ENCODE measurements at places on chromosomes 5 and 9.

GRCh38 chr9:89448381-89448780, 49.5 kb downstream of the SEMA4D start:
- no peak for DNase-seq

DNA sequence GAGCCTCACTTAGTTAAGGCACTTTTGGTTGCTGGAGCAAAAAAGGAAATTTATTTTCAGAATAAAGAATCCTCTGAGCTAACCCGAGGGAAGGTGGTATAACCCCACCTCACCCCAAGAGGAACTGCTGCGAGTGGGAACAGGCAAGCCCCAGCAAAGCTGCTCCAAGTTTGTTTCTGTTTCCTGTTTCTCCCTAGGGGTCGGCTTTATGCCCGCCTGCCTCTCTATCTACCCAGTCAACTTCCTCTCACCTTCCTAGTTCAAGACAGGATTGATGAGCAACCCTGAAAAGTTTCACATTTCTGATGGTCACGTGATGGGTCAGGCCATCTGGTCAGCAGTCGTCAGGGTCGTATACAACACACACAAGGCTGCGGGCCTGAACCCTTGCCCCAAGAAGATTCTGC, 31.1 kb downstream of the TRIO start:
- no peak for DNase-seq

GRCh38 chr5:94395468-94395867, 222.9 kb downstream of the KIAA0825 start:
- no peak for DNase-seq

GRCh38 chr9:133728856-133729616, 9.1 kb downstream of the SARDH start:
- DNase-seq, result no peak

GRCh38 chr9:134135343-134136117, at the start of gene WDR5:
TSS of gene WDR5 (plus strand) at chr9:134136082. CDS start at chr9:134139878, 3,796 bp downstream.
- peak; percentile 83 for DNase-seq

GRCh38 chr9:133112663-133113026, 8.4 kb downstream of the RALGDS start:
- no peak for DNase-seq

DNA sequence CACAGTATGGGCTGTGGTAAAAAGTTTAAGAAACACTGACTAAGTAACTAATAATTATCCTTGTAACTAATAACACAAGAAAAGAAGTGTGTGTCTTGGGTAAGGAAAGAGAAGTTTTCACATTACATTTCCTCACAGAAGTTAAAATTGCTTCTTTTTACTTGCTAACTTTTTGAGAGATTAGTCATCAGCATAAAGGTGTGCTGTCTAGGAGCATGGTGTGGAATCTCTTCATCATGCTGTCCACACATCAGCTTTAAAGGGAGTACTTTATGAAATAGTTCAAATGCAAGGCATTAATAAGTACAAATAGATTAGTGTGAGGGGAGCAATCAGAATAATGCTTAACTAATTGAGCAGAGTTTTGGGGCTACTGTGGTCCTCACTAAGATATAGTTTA, 29.8 kb downstream of the WDR36 start:
- no peak for DNase-seq

- no peak for DNase-seq
Observed at GRCh38 chr9:106956971-106957370, 94.0 kb downstream of the ZNF462 start.

- no peak for DNase-seq
Observed at GRCh38 chr9:23672151-23672550, 153.9 kb downstream of the ELAVL2 start.

DNA sequence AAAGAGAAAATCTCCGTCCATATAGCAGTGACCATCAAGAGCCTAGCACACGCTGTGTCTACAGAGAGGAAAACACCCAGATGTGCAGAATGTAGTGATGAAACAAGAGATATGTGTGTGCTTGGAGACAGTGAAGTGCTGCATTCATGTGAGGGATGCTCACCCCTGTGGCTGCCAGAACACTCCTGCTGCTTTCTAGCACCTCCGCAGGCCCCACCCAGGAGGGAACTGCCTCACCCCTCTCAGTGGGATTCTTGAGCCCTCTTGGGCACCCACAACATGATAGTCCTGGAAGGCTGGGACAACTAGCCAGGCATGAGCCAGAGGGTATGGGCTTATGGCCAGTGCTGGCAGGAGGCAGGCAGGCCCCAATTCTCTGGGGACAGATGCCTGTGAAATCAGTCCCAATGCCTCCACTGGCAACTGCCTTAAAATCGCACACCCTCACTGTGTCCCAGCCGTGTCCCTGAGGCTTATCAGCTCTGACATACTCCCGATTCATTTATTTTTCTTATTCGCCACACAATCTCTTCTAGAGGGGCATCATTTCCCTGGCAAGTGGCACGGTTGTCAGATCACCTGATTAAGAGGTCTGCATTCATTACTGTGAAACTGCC, 73.2 kb upstream of the FSTL4 start:
- no peak for DNase-seq

DNA sequence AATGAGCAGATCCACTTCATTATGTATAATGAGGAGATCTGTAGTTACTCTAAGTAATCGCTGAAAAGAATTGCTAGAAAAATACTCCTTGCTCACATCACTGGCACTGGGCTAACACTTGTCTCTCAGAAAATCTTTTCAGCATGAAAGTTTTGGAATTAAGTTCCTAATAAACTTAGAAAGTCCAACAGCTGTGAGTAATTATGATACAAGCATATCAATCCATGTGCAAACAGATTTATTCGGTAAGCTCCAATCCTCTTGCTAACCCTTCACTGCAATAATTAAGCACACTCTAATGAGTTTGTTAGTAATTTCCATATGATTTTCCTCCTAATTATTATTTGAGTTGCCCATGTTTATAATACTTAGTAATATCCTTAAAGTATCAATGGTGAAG, 652.6 kb upstream of the WWC1 start:
- no peak for DNase-seq

DNA sequence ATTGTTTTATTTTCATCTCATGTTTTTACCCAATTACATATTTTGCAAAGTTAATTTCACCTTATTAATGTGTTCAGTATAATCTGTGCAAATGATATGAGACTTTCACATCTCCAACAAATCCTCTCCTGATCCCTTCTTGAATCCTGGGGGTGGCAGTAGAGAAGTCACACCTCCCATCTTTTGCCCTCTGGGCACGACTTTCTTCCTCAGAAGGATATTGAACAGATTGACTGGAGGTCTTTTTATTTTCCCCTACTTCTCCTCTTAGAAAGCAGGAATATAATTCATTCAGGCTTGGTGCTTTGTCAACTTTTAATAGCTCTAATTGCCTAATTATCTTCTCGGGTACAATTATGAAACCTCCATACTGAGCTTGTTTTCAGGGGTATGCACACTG, 1037.1 kb upstream of the NUDT12 start:
- DNase-seq, result no peak

- no peak for DNase-seq
Observed at GRCh38 chr5:143533475-143533874, 130.0 kb upstream of the NR3C1 start.

DNA sequence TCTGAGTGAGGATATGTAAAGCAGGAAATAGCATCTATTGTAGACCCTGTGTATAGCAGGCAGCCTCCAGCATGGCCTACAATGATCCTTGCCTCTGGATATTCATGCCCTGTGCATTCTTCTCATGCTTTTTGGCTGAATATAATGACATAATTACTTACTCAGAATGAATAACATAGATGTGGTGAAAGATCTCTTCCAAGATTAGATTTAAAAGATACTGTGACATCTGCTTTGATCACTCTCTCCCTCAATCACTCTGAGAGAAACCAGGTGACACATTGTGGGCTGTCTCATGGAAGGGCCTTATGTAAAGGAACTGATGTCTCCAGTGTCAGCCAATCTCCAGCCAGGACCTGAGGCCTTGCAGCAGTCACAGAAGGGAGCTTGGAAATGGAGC, 376.7 kb downstream of the DNAH5 start:
- DNase-seq, result no peak

DNA sequence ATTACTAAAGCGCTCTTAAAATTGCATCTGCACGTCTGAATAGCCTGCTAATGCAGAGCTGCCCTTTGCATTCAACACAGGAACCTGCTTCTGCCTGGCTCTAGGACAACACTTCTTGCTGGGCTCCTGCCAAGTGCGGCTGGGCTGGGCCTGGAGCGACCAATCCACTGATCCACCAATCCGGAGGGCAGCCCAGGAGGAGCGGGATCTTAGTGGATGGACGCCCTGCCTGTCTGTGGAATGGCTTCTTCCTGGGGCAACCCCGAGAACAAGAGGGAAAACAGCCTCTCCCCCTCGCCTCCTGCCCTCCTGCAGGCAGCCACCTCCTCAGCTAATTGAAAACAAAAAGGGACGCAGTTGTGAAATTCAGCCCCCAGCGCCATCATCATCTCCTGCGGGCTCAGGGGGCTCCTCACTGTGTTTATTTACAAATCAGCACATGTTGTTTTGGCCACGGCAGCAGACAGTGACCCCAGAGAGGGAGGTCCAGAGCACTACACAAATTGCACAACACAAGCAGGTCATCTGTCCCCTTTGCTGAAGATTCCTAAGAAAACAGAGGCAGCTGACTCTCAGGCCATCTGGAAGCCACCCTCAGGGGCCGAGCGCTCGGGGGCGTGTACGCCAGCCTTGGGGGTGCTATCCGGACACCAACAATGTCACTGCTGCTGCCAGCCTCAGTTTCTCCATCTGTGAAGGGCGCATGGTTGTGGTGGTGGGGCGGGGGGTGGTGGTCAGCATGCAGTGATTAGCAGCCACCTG, 57.3 kb downstream of the GADD45G start:
- no peak for DNase-seq

DNA sequence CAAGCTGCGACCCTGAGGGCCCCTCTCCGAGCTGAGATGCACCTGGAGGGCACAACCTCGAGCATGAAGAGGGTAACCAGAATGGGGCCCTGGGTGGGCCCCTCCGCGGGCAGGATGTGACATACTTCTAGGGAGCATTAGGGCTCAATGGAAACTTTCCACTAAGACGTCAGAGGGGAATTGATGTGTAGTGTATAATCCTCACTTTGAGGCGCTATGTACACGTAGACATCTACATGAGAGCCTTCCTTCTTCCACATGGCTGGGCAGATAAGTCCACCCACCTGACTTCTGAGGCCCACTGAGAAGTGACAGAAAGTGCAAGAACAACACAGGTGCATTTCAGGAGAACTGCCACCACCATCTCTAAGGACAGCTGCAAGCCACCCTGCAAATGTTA, 61.0 kb downstream of the DAP start:
- no peak for DNase-seq

- no peak for DNase-seq
Observed at GRCh38 chr5:115532517-115532916, 12.1 kb downstream of the FEM1C start.

- DNase-seq, result no peak
Observed at GRCh38 chr9:121926351-121926801, 166.7 kb downstream of the TTLL11 start.

- DNase-seq, result no peak
Observed at GRCh38 chr5:123125962-123126732, 37.1 kb downstream of the PRDM6 start.

DNA sequence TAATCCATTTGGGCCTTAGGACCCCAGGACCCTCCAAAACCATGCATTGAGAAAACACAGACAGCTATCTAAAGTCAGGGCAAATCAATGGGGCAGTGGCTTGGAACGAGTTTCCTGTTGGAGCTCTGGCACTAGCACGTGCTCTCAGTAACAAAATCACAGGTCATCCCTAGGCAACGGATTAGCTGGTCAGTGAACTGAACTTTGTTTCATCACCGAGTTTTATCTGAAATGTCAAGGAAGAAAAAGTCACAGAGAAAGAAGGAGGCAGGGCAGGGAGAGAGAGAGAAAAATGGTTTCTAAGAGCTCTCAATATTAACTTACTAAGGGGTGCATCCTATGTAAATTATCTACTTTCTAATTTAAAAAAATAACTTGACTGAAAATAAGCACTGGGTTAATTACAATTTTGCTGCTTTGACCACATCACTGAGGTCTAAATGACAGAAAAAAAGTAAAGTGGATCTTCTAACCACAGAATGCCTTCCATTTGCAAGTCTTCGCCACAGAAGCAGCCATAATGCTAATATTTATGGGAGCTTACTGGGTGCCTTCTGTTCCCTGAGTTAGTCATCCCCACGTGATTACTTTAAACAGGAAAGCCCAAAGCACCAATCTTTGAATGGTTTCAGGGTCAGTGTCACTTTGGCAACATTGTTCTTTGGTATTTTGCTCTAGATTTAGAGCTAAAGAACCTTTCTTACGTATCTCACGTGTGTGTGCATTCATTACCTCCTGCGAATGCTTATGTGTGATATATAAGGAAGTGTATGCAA, 503.9 kb downstream of the RASEF start:
- no peak for DNase-seq

GRCh38 chr5:76104027-76104426, 20.8 kb downstream of the SV2C start:
- DNase-seq, result no peak

- no peak for DNase-seq
Observed at GRCh38 chr5:150731669-150732242, 27.1 kb downstream of the DCTN4 start.

DNA sequence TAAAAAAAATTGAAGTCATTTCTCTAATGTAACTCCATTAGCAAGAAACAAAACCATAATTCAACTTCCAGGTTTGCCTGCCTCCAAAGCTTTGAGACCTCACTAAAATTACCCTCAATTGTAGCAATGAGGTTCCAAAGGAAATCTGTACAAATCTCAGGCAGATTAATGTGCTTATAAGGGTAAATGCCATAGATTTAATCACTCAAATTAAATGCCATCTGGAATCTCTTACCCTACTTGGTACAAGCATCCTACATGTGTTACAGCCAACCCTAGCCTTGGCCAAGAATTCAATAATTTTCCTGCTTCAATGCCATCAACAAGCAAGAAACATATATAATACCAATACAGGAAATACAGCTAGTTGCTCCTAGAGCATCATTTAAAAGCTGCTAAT, 452.8 kb downstream of the RAB3C start:
- DNase-seq, result no peak

GRCh38 chr5:95969651-95970358, 8.2 kb upstream of the ELL2 start:
- no peak for DNase-seq

DNA sequence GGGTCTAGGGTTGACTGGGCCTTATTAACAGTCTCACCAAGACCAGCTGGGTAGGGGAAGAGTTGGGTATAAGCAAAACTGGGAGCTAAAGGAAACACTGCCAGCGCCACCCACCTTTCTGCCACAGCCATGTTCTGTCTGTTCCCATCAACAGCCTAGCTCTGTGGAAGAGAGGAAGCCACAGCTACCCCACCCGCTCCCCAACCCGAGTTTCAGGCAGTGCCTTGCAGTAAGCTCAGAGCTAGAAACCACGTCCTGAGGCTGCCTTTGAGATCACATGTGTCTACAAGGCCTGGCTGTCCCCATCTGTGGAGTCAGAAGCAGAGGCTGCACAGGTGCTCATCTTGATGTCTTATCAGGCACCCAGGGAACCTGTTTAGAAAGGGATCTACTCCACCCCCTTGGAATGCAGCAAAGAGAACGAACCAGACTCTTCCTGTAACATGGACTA, 15.3 kb downstream of the HNRNPH1 start:
- no peak for DNase-seq

GRCh38 chr9:90921969-90922368, 120.3 kb downstream of the SYK start:
- no peak for DNase-seq

GRCh38 chr9:35448496-35448895, 41.4 kb upstream of the RUSC2 start:
- DNase-seq, result no peak

Data from stimulated activated CD8-positive, alpha-beta memory T cell treated with anti-CD3 and anti-CD28 coated beads, Interleukin-12 subunit alpha, Interleukin-12 subunit beta, amount 100 ng/mL, for 1 hour (primary cell).